ENCODE measurements at places on chromosomes 12 and 14.

DNA sequence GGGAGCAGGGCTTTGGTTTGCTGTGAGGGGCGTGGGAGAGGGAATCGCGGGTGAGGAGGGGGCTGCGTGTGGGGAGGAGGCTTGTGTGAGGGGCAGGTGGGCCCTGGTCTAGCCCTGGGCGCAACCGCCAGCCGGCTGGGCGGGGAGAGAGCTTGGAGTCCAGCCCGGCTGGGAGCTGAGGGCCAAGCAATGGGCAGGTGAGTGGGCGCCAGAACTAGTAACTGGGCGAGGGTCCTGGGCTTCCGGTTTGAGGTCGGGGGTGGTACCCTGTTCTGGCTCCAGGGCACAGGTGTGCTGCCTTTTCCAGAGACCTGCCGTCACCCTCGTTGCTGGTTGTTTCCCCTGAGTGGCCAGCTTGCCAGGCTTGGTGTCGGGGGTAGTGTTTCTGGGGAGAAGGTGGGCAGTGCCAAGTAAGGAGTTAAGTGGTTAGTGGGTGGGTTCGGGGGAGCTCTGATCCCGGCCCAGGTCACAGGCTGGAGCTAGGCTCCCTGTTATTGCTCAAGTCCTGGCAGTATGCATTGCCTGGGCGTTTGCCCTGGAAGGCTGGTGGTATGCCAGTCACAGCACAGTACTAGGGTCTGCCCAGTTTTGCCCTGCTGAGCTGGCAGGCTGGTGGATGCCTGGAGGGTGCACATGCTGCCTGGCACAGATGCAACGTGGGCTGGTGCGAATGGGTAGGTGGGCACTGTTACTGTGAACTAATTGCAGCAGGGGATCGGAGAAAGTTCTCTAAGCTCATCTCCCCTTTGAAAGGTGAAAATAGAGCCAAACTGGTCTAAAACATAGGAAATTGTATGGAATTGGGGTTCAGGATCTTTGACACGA, 683 bp downstream of the CIPC start:
- DNase-seq = no peak

- no peak for DNase-seq
These were observed 8.3 kb downstream of the ANKRD33 start for GRCh38 chr12:51896236-51896635.

- DNase-seq = no peak
These were observed 69.5 kb upstream of the PLXNC1 start for GRCh38 chr12:94078736-94079509.

DNA sequence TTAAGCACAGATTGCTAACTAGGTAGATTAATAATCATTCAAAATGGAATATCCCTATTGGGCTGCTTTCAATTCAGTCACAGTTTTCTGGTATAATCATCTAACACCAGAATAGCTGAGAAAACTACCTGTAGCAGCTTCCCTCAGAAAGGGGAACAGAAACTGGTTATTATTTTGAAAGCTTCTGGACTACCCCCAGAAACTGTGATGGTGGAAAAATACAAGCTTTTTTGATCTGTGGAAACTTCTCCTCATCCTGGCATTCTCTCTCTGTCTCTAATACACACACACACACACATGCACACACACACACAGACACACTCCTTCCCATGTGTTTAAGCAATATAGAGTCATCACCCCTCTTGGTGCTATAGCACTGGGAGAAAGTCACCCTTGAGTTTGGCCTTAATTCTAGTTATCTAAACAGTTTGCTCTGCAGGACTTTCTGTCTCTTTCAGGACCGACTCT, 251.5 kb upstream of the LMO3 start:
- DNase-seq = no peak

DNA sequence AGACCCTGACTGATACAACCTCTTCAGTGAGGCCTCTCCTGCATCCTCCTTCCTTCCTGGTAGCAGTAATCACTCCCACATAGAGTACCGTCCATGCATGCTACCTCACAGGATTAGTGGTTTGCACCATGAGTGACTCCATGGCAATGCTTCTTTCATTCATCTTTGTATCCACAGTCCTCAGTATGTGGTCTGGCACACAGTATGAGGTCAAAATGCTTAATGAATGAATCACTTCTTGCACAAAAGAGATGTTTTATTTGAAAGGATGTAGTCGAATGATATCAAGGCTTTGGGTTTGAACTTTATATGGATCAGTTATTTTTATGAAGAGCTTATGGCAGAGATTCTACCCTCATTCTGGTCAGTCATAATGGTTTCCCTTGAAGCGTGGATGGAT, 42.2 kb downstream of the KCNA5 start:
- no peak for DNase-seq

- no peak for DNase-seq
These were observed 190.7 kb upstream of the CCND2 start for GRCh38 chr12:4082809-4083403.

- no peak for DNase-seq
These were observed 9.6 kb upstream of the HSPB8 start for GRCh38 chr12:119169150-119169549.

- peak; percentile 72 for DNase-seq
These were observed 5.0 kb downstream of the OR10AD1 start for GRCh38 chr12:48197971-48198671.

DNA sequence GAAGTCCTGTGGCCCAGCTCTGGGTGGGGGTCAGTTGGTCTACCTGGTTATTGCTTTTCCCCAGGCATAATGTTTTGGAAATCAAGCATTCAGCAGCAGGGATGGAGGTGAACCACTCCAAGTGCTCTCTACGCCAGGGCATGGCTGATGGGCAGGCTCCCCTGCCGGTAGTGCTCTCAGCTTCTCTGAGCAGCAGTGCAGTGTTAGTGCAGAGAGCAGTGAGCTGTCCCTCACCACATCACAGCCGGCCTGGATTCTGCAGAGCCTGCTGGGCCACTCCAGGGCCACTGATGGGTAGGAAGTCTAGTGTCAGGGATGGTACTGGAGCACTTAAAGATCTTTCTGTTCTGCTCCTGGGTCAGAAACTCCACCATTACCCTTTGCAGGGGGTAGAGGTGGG, 151.1 kb downstream of the CALM1 start:
- no peak for DNase-seq

- peak; percentile 66 for DNase-seq
These were observed 8.7 kb downstream of the NGDN start for GRCh38 chr14:23478109-23478759.

DNA sequence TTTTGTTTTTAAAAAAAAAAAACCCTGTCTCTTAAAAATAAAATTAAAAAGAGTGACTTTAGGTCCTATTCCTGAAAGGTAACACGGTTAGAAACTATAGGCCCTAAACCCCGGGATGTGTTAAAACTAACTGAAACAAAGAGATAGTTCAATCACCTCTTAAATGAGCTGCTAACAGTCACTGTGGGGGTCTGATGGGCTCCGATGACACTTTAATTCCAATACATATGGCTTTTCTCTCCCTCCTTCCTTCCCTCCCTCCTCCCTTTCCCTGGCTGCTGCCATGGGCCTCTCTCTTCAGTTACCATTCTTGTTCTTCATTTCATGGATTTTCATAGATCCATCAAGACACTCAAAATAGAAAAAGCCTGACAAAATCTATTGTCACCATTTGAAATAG, 76.6 kb downstream of the RNF34 start:
- DNase-seq = no peak

DNA sequence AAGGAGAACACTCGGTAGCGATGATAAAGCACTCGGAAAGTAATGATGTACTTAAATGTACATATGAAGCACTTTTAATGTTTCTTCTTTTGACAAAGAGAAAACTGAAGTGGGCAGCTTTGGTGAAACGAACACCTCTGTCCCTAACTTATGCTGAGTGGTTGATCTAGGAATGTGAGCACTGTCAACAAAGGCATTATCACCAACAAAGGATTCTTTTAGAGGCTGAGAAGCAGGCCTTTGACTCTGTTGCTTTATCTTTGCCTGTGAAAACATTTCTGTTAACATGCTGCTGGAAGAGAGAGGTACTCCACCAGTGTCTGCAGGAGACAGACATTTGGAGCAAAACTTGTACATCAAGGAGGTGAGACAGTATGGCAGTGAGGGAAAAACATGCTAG, 103.2 kb upstream of the VRK1 start:
- DNase-seq = no peak

GRCh38 chr12:104956870-104957718, 996 bp downstream of the SLC41A2 start:
- DNase-seq = no peak

- no peak for DNase-seq
These were observed 19.6 kb upstream of the GALNT8 start for GRCh38 chr12:4700621-4701026.

GRCh38 chr12:105198961-105199360, 37.0 kb downstream of the APPL2 start:
- no peak for DNase-seq

GRCh38 chr12:4996714-4997113, 47.0 kb upstream of the KCNA5 start:
- no peak for DNase-seq

DNA sequence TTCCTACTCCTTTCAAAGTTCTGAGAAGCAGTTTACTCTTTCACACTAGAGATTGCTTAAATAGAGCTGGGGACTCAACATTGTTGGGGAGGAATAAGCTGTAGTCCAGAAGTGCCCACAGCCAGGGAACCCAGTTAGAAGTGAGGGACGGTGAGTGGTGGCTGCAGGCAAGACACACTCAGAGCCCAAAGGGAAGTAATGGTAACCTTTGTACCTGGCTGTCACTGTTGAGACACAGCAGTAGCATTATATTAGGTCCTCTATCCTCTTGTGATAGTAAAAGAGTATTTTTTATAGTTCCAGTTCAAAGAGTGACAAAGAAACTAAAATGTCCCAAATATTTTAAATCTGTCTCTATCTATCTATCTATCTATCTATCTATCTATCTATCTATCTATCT, 263.3 kb downstream of the TTC6 start:
- no peak for DNase-seq

- DNase-seq = no peak
These were observed 108.9 kb downstream of the SLC6A15 start for GRCh38 chr12:84803661-84804060.

- no peak for DNase-seq
These were observed 2.2 kb downstream of the PDZRN4 start for GRCh38 chr12:41190338-41190737.

- DNase-seq = no peak
These were observed 60.4 kb downstream of the ANAPC7 start for GRCh38 chr12:110343114-110343513.

DNA sequence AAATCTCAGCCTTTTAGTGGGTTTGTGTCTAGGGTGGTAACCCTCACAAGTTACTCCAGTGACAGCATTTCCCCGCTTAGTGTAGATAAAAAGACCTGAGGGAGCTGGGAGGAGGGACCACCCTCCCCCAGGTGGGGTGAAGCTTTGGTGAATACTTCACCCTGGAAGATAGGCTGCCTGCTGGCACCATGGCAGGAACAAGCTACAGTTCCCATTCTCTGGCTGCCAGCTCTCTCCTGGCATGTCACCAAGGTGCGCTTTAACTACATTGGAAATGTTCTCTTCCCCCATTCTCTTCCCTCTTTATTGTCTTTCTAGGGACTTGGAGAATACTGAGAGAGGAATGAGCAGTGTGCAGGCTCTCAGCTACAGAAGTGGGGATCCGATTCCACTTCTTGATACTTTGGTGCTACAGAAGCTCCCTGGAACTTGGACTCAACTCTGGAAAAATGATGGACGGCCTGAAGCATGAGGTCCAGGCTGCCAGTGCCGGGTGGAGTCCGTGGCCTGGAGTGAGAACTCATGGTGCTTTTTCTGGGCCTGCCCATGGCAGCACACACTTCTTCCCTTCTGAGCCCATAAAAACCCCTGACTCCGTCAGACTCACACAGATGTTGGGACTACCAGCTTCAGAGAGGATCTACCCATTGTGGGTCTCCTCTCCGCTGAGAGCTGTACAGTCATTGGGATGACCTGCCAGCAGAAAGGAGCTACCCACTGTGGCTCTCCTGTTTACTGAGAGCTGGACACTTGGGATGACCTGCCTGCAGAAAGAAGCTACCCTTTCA, 198.0 kb downstream of the ADGRD1 start:
- DNase-seq = no peak

- no peak for DNase-seq
These were observed 42.5 kb downstream of the SLC2A13 start for GRCh38 chr12:40063414-40063813.

DNA sequence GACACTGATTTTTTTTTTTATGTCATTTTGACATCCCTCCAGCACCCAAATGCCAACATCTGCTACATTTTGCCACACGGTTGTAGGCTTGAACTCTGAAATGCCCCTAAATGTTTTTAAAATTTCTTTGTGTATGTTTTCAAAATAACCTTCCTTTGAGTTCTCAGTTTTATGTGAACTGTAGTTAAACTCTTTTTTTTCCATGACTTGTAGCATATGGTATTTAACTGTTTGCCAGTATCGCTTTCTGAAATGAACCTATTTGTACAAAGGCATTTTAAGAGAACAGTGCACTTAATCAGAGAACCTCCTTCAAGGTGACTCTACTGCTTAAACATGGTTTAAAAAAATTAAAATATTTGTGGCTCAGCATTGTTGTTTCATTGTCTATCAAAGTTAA, 61.5 kb downstream of the PDE3A start:
- DNase-seq = no peak

GRCh38 chr14:86766469-86766868, 1226.5 kb downstream of the GALC start:
- DNase-seq = no peak

GRCh38 chr12:17148706-17149105, 542.7 kb upstream of the LMO3 start:
- peak; percentile 71 for DNase-seq

- DNase-seq = no peak
These were observed 259.9 kb upstream of the GARIN6 start for GRCh38 chr12:99387661-99388060.

- no peak for DNase-seq
These were observed 65.7 kb downstream of the TTC9 start for GRCh38 chr14:70707138-70708038.

GRCh38 chr12:30985814-30986452, 59.4 kb downstream of the TSPAN11 start:
- peak; percentile 30 for DNase-seq

DNA sequence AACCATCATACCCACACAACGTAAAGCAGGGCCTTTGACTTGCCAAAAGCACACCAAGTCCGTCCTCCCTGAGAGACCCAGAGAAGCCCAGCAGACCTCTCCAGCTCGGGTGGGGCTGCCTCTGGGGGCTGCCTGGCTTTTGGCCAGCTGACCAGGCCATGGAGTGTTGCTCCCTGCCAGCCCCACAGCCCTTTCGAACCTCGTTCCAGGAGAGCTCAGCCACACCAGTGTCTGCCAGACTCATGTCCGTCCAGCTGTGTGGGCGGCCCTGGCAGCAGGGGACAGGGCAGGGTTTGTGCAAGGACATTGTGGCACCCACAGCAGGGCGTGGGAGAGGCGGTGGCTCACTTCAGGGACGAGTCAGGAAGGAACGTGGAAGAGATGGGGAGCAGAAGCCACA, 22.6 kb upstream of the IRF2BPL start:
- DNase-seq = no peak

Measured in NCI-H1436 (cell line).